GM10248 (cell line): ENCODE measurements at places on chromosomes 5 and 9.

GRCh38 chr9:3330792-3331420 is 194.9 kb downstream of the RFX3 start:
- DNase-seq = no peak

GRCh38 chr5:169933616-169934015 is 46.7 kb downstream of the INSYN2B start:
- DNase-seq = no peak

GRCh38 chr5:151680944-151681427 is 5.7 kb downstream of the SPARC start:
- no peak for DNase-seq

GRCh38 chr5:132782101-132782500 is 5.1 kb upstream of the SEPTIN8 start:
- DNase-seq = no peak

GRCh38 chr9:107486674-107487520 is 2.7 kb downstream of the KLF4 start:
- no peak for DNase-seq

DNA sequence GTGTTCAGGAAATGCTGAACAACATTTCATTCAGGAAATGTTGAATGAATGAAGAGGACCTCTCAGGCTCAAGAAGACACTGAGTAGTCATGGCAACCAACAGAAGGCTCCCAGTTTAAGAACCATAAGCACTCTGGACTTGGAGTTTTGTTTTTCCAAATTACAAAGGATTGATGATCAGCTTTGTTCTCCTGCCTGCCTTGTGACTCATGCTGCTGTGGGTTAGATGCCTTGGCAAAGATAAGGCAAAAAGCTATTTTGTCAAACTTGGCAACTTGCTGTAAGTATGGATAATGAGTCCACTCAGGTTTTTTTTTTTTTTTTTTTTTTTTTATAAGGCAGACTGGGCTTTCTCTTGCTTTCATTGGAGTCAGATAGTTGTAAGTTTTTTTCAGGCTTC is 365.0 kb downstream of the TMEM232 start:
- no peak for DNase-seq

- DNase-seq = no peak
These were observed 443.8 kb upstream of the ST8SIA4 start for GRCh38 chr5:101346906-101347305.

DNA sequence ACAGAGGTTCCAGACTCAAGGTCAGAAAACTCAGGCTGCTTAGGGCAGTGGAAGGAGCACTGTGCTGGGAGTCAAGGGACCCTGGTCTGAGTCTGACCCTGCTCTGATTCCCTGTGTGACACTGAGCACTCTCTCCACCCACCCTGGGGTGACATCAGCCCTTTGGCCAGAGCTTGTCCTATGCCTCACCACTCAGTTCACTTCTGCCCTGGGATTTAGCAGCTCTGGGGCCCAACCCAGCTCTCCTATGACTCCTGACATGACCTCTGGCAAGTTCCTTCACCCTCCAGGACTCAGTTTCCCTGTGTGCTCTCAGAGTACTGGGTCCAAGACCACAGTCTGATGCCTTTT is 63.9 kb downstream of the FAM114A2 start:
- no peak for DNase-seq

- no peak for DNase-seq
These were observed 90.4 kb upstream of the CHD1 start for GRCh38 chr5:99019254-99019653.

- no peak for DNase-seq
These were observed 190.6 kb downstream of the DAB2IP start for GRCh38 chr9:121841771-121842611.

GRCh38 chr5:148685520-148686134 is 31.3 kb upstream of the HTR4 start:
- DNase-seq = no peak

DNA sequence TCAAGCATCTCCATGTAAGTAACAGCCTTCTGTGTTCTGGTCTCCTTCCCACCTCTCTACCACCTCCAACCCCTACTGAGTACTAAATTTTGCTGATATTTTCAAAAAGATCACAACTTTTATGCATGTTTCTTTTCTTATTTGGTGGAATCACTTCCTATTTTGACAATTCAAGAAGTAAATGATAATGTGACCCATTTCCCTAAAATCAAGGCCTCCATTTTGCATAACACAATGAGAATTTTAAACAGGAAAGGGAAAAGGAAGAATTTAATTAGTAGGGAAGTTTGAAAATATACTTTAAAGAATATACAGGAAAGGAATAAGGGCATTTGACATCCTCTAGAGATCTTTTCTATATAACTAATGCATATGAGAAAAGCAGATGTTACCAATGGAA is 212.9 kb upstream of the RASA1 start:
- no peak for DNase-seq

DNA sequence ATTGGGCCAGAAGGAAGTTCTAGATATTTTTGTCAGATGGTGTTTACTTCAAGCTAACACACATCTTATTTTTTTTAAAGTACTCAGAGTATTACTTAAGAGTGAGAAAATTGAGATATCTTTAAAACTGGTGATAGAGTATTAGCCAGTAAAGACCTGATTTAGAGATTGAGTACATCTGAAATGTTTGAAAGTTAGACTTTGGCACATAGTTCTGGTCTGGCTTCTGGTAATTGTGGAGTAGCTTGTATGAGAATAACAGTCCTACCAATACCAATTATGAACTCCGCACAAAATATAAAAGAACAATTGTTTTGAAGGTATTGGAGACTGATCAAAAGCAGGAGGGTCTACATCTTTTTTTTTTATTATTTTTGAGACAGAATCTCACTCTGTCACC is 44.5 kb upstream of the GLIPR2 start:
- no peak for DNase-seq

DNA sequence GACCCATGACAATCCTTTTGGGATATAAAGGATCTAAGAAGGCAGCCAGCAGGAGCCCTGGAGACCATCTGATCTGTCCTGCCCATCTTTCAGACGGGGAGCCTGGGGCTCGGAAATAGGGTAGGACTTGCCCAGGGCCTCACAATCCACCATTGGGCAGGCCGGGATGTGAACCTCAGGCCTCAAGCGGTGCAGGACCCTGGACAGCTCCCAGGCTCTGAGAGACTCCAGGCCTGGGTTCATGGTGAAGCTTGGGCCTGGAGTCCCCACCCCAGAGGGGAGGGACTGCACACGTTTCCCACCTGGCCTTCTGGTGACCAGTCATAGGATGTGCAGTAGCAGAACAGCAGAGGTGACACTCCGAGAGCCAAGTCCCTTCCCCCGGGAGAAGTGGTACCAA is 36.6 kb upstream of the RAPGEF1 start:
- no peak for DNase-seq

DNA sequence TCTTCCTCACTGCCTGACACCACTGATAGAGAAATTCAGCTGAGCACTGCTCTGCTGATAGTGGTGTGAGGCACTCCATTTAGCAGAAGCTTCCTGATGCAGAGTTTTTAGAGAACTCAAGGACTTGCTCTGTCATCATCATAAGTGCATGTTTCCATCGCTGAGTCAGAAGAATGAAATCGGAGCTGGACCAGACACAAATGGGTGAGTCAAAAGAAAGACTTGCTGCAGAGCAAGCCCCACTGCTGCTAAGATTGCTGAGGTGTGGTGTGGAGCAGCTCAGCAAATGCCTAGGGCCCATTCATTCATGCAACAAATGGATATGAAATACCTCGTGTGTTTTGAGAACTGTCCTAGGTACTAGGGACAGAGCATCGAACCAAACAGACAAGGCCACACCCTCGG is 410.2 kb upstream of the SLC30A5 start:
- DNase-seq = no peak

DNA sequence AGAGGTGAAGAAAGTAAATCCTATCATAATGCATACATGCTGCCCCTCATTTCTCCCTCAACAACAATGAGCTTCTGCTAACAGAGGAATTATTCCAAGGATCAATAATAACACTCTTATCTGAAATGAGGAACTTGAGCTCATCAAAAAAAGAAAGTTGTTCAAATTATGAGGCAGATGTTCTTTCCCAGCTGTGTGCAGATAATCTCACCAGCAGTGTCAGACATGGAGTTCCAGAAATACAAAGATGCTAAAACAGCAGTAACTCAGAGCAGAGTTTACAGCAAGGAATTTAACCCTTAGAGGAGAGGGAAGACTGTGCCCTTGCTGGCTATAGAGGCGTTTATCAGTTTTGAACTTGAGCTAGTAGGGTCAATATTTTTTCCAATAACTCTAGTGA is 153.1 kb downstream of the TRIM36 start:
- DNase-seq = no peak

- no peak for DNase-seq
These were observed 1.9 kb downstream of the PCSK5 start for GRCh38 chr9:75892216-75892911.

- no peak for DNase-seq
These were observed 242.4 kb downstream of the MED10 start for GRCh38 chr5:6135977-6136376.

GRCh38 chr9:20984506-20984905 is 46.9 kb downstream of the HACD4 start:
- no peak for DNase-seq

- DNase-seq = no peak
These were observed 50.2 kb downstream of the C9orf50 start for GRCh38 chr9:129570450-129571297.

DNA sequence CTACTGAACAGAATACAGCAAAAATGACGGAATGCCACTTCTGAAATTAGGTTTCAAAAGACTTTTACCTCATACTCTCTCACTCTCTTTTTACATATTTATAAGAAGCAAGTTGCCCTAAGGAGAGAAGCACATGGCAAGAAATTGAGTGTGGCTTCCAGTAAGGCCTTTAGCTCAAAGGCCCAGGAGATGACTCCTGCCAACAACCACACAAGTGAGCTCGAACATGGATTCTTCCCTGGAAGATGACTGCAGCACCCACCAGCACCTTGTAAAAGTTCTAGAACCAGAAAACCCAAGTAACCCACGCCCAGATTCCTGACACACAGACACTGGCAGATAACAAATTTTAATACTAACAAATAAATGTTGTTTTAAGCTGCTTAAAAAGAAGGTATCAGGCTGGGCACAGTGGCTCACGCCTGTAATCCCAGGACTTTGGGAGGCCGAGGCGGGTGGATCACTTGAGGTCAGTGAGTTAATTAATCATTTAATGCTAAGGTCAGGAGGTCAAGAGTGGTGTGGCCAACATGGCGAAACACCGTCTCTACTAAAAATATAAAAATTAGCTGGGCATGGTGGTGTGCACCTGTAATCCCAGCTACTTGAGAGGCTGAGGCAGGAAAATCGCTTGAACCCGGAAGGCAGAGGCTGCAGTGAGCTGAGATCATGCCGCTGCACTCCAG is 17.0 kb downstream of the PTBP3 start:
- DNase-seq = no peak

GRCh38 chr5:58077416-58077815 is 382.5 kb downstream of the PLK2 start:
- DNase-seq = no peak

- no peak for DNase-seq
These were observed 69.9 kb downstream of the C9orf57 start for GRCh38 chr9:71990466-71990865.

DNA sequence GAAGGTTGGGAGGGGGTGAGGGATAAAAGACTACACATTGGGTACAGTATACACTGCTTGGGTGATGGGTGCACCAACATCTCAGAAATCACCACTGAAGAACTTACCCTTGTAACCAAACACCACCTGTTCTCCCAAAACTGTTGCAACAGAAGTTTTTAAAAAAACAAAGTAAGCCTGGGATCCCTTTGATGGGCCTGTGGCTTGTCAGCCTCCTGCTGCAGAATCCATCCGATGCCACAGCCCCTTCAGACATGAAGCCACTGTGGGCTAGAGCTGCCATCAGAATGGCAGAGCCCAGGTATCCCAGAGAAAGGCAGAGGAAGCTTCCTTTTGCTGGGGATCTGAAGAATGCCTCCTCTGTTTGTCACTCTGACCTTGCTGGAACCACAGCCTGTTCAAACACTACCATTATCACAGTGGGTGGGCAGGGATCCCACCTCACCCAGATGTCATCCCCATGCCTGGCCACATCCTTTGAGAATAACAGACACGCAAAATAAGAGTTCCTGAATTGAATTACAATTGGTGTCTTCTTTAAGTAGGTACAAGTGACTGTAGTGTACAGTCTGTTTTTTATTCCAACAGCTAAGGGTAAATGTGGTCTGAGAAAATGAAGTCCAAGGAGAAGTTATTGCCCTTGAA is 78.1 kb upstream of the DIRAS2 start:
- no peak for DNase-seq

DNA sequence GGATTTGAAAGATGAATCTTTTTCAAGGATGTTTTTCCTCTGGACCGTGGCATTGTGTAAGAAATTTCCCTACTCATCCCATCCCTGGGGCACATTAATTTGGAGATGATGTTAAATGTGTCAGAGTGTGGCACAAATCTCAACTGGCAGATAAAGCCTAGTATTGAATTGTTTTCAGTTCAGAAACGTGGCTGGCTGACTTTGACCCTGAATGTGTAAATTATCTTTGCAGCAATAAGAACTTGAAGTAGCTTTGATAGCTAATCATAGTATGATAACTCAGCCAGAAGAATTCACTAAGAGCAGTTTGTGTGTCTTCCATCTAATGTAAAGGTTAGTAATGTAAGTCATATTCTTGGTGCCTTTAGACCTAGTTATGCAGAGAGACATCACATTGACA is 238.4 kb upstream of the DMRT1 start:
- DNase-seq = no peak

DNA sequence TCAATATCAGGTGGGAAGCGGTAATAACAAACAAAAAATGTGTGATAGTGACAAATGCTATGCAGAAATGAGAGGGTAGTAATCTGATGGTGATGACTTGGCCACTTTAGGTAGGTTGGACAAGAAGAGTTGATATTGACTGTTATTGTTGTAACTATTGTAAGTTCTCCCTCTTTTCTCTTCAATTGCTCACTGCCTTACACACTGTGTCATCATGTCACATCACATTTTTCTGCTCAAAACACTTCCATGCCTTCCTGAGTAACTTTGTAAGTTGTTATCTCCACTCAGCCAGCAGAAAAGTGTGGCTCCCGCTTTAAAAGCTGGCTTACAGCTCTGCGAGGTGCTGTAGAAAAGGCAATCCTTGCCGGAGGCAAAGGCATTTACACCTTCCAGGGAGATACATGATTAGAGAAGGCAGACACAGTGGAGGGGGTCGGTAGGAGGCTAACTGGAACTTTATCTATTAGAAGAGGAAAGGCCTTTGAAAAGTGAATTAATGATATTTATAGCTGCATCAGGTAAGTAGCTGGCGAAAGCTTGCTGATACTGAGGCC is 85.2 kb upstream of the CLINT1 start:
- no peak for DNase-seq

GRCh38 chr5:82984786-82985735 is 92.1 kb downstream of the TMEM167A start:
- DNase-seq = no peak

DNA sequence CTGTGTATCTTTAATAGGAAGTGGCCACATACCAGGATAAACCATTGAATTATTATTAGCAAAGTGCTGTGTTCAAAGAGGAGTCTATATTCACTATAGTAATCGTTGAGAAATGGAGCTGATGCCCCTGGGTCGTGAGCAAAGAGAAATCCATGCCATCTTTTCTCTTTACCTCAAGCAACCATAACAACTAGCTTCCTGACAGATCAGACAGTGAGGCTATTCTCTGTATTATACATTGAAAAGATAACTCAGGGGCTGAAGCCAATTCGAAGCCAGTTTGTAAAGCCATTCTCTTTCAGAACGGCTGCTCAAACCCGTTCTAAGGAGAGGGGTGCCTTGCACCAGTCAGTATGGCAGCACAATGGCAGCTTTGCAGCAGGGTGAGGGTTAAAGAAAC is 680.6 kb downstream of the SEMA5A start:
- no peak for DNase-seq

GRCh38 chr5:143065996-143066522 is 295.9 kb downstream of the ARHGAP26 start:
- no peak for DNase-seq

GRCh38 chr5:149940077-149940574 is 4.5 kb downstream of the PDE6A start:
- no peak for DNase-seq
